ENCODE measurements at places on chromosomes 1 and 21. TPM values are rescaled to one million over a fixed set of nuclear protein-coding genes. Genes with fewer than 3 reads are reported as not detected.

DNA sequence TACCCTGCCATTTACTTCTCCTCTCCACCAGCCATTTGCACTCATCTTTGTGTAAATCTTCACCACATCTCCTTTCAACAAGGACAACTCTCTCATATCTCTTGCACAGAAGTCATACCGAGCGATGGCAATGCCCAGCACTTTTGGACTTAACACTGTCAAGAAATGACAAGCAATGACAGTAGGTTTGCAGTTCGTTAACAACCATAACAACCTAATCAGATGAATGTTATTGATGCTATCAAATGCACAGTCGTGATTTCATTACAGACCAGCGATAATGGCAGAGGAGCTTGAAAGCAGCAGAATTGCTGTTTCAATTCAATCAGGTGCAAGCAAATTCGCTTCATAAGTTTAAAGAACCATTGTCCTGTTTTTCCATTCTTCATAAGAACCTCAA lies 390.9 kb downstream of the VAV3 start:
- DNase-seq = no peak
- H3K36me3 ChIP-seq = no peaks in the 10 kb centered on the region
- no peak overlapping the region for H3K27ac ChIP-seq
- peaks cover 36% of the 10 kb centered on the region for H3K4me1 ChIP-seq

- H3K27ac ChIP-seq = peak overlapping the region; percentile 92
- peaks cover 33% of the 10 kb centered on the region for H3K4me1 ChIP-seq
- H3K27me3 ChIP-seq = no peaks in the 10 kb centered on the region
- H3K36me3 ChIP-seq = no peaks in the 10 kb centered on the region
- H3K4me3 ChIP-seq = no peak overlapping the region
Observed at GRCh38 chr1:119542492-119542946, 35.5 kb downstream of the HSD3B1 start.

DNA sequence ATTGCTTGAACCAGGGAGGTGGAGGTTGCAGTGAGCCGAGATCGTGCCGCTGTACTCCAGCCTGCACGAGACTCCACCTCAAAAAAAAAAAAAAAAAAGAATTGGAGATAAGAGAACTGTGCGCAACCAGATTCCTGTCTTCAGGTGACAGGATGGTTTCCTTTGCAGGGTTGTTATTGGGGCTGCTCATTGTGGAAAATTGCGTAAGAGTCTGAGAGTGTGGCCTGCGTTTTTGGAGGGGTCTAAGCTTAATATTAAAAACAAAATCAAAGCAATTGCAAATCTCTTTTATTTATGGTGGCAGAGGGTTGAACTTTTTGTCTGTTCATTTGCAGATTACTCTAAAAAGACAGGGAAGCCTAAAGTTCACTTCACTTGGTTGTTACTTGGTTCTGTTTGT lies 36.0 kb upstream of the BCAR3 start:
- no peaks in the 10 kb centered on the region for H3K36me3 ChIP-seq
- peaks cover 42% of the 10 kb centered on the region for H3K4me1 ChIP-seq
- H3K4me3 ChIP-seq = no peak overlapping the region
- H3K27me3 ChIP-seq = no peaks in the 10 kb centered on the region
- no peak overlapping the region for H3K27ac ChIP-seq

The RXRG gene
- not detected for total RNA-seq

DNA sequence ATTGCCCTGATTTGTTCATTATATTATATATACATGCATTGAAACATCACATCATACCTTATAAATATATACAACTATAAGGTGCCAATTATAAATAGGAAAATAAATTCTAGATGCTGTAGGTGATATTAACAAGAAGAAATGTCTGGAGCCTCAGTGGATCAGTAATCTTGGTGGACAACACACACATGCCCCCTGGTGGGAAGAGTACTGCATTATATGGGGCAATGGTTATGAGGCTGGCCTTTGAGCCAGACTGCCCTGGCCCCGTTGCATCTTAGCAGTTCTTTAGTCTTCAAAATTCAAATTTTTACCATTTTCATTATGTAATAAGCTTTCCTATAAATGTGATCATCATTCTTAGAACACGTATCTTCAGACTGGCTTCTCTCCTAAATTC lies 335.0 kb upstream of the GREM2 start:
- no peaks in the 10 kb centered on the region for H3K4me1 ChIP-seq
- no peaks in the 10 kb centered on the region for H3K36me3 ChIP-seq
- H3K27ac ChIP-seq = no peak overlapping the region
- H3K27me3 ChIP-seq = peaks cover 49% of the 10 kb centered on the region
- no peak overlapping the region for H3K4me3 ChIP-seq

DNA sequence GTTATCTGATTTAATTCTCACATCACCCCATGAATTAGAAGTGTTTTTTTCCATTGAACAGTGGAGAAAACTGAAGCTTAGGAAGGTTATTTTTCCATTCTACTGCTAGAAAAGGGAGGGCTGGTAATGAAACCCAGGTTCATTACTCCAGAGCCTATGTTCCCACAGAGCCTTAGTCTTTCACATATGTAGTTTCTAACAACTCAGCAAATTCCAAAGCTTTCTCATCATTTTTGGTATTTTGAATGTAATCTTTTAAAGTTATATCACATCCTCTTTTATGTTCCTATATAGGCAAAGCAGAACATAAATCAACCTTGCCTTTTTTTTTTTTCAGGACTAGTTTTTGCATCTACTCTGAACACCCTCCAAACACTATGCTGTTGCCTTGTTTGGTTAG lies 131.9 kb upstream of the BEND5 start:
- H3K4me3 ChIP-seq = no peak overlapping the region
- no peaks in the 10 kb centered on the region for H3K4me1 ChIP-seq
- H3K27me3 ChIP-seq = no peaks in the 10 kb centered on the region
- DNase-seq = no peak
- no peak overlapping the region for H3K27ac ChIP-seq
- H3K36me3 ChIP-seq = no peaks in the 10 kb centered on the region

DNA sequence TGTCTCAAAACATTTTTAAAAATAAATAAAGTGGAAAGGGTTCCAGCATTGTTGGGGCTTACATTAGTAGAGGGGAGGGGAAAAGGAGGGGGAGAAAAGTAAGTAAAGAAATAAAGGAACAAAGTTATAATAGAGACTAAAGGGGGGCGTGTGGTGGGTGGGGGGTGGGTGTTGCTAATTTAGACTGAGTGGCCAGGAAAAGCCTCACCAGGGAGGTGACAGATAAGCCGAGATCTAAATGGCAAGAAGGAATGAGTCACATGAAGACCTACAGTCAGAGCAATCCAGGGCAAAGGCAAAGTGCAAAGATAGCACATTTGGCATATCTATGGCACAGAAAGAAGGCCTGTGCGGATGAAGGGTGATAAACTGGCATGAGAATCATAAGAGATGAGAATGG lies 7.5 kb downstream of the MPL start:
- peak; percentile 32 for DNase-seq
- H3K27me3 ChIP-seq = no peaks in the 10 kb centered on the region
- H3K4me3 ChIP-seq = no peak overlapping the region
- no peaks in the 10 kb centered on the region for H3K36me3 ChIP-seq
- H3K27ac ChIP-seq = 0 out of 2 replicates have a peak overlapping the region, but pooled peaks have one; percentile 1

DNA sequence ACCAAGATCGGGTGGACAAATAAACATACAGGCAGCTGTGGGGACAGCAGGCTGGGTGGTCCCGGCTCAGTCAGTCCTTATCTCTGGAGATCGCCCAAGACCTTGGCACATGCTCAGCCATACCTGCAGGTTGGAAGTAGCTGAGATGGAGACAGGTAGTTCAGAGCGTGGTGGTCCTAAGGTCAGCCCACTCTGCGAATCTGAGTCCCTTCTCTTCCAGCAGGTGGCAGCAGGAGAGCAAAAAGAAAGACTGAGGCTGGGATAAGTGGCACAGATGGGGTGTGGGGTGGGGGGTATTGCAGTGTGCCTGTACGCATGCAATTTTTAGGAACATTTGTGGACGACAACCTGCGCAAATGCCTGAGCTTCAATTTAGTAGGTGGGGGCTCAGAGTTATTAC lies 104.9 kb downstream of the TENT5C start:
- H3K4me1 ChIP-seq = no peaks in the 10 kb centered on the region
- no peaks in the 10 kb centered on the region for H3K27me3 ChIP-seq
- H3K27ac ChIP-seq = no peak overlapping the region
- H3K36me3 ChIP-seq = no peaks in the 10 kb centered on the region
- peak; percentile 44 for DNase-seq

The C1orf226 gene
- 2.6 TPM for total RNA-seq

DNA sequence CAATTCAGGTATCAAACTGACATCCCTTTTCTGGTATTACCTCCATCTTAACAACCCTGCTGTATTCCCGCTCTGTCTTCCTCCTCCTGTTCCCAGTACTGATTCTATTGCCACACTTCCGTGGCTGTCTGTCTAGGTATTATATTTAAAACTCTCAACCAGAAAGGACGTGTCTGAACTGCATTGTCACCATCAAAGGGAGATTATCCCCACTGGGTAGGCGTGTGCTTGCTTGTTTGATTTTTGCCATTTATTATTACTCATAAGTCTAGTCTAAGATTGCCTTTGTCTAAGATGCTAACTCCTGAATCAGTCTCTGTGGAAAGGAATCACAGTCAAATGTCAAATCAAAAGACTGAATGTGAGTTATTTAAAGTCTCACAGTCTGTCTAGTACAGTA lies 650.1 kb downstream of the KCNT2 start:
- H3K36me3 ChIP-seq = no peaks in the 10 kb centered on the region
- H3K27me3 ChIP-seq = no peaks in the 10 kb centered on the region
- no peak for DNase-seq

The SLC35A3 gene
- 31.4 TPM for total RNA-seq

GRCh38 chr21:44511219-44511937 lies 28.6 kb downstream of the KRTAP10-1 start:
- DNase-seq = no peak
- H3K36me3 ChIP-seq = no peaks in the 10 kb centered on the region
- no peak overlapping the region for H3K4me3 ChIP-seq
- H3K27me3 ChIP-seq = no peaks in the 10 kb centered on the region

GRCh38 chr21:38909109-38909508 lies 103.4 kb downstream of the ETS2 start:
- H3K27me3 ChIP-seq = no peaks in the 10 kb centered on the region
- H3K4me1 ChIP-seq = peaks cover 53% of the 10 kb centered on the region
- H3K36me3 ChIP-seq = no peaks in the 10 kb centered on the region
- H3K4me3 ChIP-seq = no peak overlapping the region
- no peak for DNase-seq

- H3K4me3 ChIP-seq = no peak overlapping the region
- H3K27ac ChIP-seq = no peak overlapping the region
- no peak for DNase-seq
Observed at GRCh38 chr21:33117101-33117888, 47.4 kb downstream of the OLIG1 start.

The CDCA8 gene
- 31.8 TPM for total RNA-seq

The RGSL1 gene
- total RNA-seq = not detected

The KCNJ15 gene
- not detected for total RNA-seq

The ZSCAN20 gene
- total RNA-seq = 0.84 TPM

DNA sequence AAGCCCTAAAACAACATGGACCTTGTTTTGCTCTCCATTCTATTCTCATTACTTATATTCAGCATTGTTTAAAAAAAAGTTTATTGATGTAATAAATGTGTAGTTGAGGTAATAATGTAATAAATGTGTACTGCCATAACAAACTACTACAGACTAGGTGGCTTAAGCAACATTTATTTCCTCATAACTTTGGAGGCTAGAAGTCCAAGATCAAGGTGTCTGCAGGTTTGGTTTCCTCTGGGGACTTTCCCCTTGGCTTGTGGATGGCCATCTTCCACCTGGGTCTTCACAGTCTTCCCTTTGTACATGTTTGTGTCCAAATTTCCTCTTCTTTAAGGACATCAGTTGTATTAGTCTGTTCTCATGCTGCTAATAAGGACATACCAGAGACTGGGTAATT lies 93.1 kb downstream of the LMO4 start:
- peaks cover 17% of the 10 kb centered on the region for H3K4me1 ChIP-seq
- no peak overlapping the region for H3K4me3 ChIP-seq
- H3K36me3 ChIP-seq = no peaks in the 10 kb centered on the region
- H3K27ac ChIP-seq = no peak overlapping the region
- no peaks in the 10 kb centered on the region for H3K27me3 ChIP-seq

GRCh38 chr1:227773558-227773957 lies 38.3 kb downstream of the SNAP47 start:
- peaks cover 7% of the 10 kb centered on the region for H3K4me1 ChIP-seq
- DNase-seq = no peak
- H3K27ac ChIP-seq = no peak overlapping the region
- H3K4me3 ChIP-seq = no peak overlapping the region
- H3K27me3 ChIP-seq = no peaks in the 10 kb centered on the region

DNA sequence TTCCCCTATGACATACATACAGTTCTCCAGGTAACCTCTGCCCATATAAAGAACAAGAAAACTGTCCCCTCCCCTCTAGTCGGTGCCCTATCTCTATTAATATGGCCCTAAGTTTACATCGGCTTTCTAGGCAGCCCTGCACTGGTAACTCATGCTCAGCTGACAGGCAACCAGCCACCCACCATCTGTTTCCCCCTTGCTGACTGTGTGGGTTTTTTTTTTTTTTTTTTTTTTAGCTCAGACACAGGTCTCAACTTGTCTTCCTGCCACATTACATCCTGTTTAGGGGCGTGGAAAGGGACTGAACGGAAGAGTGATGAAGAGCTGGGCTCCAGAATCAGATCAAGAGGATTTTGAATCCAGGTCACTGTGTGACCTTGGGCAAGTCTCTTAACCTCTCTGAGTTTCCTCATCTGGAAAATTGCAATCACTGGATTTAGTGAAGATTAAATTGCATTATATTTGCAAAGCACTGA lies 14.0 kb downstream of the LAPTM5 start:
- H3K27me3 ChIP-seq = peaks cover 6% of the 10 kb centered on the region
- H3K27ac ChIP-seq = no peak overlapping the region
- H3K4me3 ChIP-seq = no peak overlapping the region
- no peak for DNase-seq

DNA sequence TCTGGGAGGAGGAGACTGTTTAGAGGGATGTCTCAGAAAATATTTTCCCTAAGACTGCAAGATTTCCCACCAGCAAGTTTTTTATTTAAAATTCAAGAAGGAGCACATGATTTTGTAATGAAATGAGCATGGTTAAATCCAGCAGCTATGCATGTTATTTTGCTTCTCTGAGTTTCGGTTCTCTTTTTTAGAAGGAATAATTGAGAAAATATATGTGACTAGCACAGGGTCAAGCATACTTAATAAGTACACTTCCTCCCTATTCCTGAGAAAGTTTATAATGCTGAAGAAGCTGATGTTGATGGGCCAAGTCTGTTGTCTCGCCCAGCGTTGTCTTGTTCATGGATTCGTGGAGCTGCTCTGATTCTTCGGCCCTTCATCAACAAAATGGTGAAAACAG lies 51.2 kb downstream of the EXO1 start:
- no peaks in the 10 kb centered on the region for H3K27me3 ChIP-seq
- no peak overlapping the region for H3K27ac ChIP-seq
- H3K4me1 ChIP-seq = peaks cover 10% of the 10 kb centered on the region
- no peak for DNase-seq
- H3K4me3 ChIP-seq = no peak overlapping the region
- no peaks in the 10 kb centered on the region for H3K36me3 ChIP-seq

DNA sequence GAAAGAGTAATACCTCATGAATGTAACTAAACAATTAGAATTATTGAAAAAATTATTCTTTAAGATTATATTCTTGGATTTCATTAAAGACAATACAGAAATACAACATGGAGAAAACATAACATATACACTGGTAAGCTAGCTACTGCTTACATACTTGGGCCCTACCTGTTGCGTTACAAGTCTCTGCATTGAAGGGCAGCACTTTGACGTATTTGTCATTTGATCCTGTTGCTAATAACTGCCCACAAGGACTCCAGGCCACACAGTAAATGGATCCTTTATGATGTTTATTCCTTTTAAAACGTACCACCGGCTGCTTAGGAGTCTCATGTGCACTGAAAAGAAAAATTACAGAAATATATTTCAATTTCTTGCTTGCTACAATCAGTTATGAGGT lies 19.8 kb upstream of the CLCC1 start:
- no peak overlapping the region for H3K4me3 ChIP-seq
- H3K27me3 ChIP-seq = no peaks in the 10 kb centered on the region
- H3K36me3 ChIP-seq = peaks cover 8% of the 10 kb centered on the region
- no peak for DNase-seq

The ZYG11A gene
- 0.40 TPM for total RNA-seq
